Activated CD4-positive, alpha-beta T cell treated with anti-CD3 and anti-CD28 coated beads, Interleukin-2, amount 10 ng/mL, durations not matched to agents 24 days and 14 days (primary cell): ENCODE measurements at places on chromosomes 1 and 21. TPM values are rescaled to one million over a fixed set of nuclear protein-coding genes. Genes with fewer than 3 reads are reported as not detected.

INSRR gene
- total RNA-seq, result 0.68 and 0.71 TPM in 2 replicates

TMEM79 gene
- total RNA-seq, result 8.6 and 9.3 TPM in 2 replicates

ATP8B2 gene
- 49.4 and 49.6 TPM in 2 replicates for total RNA-seq

DNA sequence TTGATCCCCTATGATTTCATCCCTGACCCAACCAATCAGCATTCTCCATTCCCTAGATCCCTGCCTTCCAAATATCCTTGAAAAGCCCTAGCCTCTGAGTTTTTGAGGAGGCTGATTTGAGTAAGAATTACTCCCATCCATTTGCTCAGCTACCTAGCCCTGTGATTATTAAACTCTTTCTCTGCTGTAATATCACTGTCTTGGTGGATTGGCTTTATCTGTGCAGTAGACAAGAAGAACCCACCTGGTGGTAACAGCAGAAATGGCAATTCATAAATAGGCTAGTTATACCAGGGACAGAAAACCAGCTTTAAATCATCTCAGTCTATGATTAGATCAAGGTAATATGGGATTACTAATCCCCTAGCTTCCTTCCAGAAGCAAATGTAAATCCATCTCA, 13.0 kb downstream of the IL20 start:
- no peak for DNase-seq

DNA sequence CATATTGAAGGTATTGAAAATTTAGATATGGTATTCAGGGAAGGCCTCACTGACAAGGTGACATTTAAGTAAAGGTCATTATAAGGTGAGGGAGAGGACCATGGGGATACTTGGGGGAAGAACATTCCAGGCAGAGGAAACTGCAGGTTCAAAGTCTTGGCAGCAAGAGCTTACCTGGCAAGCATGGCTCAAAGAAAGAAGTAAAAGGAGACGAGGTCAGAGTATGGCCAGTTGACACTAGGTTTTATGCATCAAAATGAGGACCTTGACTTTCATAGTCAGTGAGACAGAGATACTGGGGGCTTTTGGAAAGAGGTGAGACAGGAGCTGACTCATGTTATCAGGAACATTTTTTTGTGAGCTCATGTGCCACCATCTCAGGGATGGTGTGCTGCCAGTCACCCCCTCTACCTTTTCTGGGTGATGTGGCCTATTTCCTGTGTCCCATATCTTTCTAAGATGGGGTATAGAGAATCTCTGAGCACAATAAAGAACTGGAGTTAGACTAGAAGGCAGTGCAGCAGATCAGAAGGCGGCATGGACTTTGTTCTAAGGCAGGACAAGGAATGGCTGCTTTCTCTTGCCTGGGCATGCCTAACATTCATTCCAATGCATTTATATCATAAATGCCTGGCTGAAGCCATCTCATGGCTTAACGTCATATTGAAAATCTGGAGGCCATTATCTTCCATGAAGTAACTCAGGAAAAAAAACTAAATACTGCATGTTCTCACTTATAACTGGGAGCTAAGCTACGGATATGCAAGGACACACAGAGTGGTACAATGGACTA, 406.7 kb downstream of the NTNG1 start:
- no peak for DNase-seq

DNA sequence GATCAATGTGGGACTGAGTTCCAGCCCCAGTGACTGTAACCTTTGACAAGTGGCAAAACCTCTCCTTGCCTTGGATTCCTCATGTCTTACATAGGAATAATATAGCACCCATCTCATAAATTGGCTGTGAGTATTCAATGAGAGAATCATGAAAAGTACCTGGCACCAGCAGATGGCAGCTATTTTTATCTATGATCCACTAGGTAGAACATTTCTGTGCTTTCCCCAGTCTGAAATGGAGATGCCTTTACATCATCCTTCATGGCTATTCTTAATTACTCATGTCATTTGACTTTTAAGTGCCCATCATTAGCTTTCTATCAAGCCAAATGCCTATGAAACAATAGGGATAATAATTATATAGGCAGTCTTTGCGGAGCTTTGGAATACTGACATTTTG, 130.1 kb downstream of the TGFB2 start:
- no peak for DNase-seq

- no peak for DNase-seq
Measured at GRCh38 chr1:85615586-85616363, 35.2 kb downstream of the CCN1 start.

DNA sequence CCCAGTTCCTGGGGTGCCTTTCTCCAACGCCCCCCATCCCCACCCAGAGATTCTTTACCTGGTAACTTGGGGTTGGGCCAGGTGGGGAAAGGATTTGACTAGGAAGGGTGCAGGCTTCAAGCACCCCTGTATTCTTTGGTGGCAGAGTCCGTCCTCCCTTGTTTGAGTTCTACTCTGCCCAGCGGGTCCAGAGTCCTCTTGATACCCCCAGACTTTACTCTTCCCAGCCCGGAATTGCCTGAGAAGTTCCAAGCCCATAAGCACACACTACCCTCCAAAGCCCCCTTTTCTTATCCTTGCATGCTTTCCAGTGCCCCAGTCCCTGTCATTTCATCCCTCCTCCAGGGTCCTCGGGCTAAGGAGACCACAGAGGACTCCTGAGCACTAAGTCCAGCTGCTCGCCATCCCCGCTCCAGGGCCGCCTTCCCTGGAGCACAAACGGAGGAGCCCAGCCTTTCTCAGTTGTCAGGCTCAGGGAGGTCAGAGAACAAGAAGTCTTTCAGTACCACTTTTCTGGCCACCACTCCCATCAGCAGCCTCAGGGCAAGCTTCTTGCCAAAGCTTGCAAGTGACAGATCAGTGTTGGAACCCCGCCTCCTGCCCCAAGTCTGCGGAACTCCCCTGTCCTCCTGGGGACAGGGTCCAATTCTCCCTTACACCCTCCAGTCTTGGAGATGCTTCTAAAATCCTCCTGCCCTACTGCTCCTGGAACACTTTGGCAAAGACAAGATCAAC, 12.2 kb downstream of the SLC45A3 start:
- no peak for DNase-seq

DNA sequence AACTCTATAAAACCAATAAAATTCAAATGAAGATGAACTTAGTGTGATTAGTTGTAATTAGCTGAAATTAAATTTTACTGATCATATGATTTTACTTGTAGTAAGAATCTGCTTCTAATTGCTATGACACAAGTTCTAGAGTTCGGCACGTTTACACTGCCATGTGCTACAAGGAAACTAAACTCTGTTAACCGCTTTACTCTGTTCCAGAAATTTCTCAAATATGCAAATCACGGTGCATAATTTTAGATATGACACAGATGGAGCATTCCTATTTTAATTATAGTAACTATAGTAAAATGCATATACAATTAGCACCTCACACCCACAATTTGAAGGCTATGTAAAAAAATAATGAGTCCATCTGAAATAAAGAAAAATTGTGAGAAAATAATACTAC, 14.8 kb downstream of the HEATR1 start:
- no peak for DNase-seq

DNA sequence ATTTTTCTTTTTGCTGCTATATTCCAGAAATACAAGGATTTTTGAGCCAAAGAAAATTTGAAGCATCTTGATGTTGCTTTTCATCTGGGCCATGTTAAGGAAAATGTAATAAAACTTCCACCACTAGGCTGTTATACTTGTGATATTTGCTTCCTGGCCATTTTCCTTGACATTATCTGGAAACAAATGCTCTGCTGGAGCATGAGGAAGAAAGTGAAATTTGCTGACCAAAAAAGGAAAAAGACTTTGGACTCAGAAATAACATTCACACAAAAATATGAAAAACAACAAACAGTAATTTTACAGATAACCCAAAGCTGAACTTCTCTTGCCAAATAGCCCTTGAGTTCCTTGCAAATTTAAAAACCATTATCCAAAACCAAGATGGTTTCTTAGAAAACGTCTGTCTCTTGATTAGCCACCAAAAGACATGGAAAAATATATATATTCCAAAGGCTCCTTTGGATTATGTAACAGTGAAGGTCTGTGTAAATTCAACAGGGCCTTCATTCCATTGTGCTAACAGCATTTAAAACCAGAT, 344.5 kb downstream of the LMX1A start:
- DNase-seq, result no peak

DNA sequence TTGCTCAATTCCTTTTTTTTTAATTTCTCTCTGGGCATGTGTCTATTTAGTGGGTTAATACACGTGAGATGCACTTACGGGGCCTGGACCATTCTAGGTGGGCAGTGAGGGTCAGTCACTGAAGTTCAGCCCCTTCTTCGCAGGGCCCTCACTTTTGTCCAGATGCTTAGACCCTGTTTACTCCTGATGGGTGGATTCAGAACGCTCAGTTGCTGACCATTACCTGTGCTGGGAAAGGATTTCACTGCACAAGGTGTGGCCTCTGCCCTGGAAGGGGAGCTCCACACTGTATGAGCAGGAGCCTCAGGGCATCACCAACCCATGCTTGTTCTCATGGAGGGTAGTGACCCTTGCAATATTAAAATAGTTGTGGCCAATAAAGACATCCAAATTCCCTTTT, 4.5 kb downstream of the PRAMEF12 start:
- DNase-seq, result no peak

- no peak for DNase-seq
Measured at GRCh38 chr1:29752141-29752540, 515.8 kb downstream of the PTPRU start.

DNA sequence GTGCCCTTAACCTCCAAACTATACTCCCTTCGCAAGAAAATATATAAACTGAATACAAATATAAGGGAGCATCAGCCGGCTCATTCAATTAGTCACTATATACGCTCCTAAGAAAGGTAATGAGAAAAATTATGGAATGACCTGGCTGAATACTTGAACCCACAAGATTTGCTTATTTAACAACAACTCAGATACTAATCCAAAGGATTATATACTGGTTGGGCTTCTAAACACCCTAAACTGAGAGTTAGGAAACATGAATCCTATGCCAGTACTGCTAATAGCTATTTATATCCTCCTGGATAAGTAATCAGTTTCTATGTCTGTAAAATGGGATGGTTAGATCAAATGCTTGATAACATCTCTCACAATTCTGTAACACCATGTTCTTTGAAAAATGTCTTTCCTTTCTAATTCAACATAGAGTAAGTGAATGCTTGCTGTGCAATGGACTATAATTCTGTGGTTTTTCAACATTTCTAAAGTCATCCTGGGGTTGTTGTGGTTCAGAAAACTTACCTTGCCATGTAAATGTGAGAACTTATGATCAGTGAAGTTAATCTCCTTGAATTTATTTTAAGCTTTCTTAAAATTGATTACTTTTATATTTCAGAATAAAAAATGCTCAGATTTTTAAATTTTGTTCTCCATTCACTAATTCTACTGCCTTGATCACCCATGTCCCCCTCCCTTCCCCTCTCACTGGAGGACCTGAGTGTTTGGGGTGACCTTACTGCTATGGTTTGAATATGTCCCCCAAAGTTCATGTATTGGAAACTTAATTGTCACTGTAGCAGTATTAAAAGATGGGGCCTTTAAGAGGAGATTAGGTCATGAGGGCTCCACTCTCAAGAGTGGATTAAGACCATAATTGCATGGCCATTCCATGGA, 14.5 kb downstream of the DUSP10 start:
- DNase-seq, result no peak

- no peak for DNase-seq
Measured at GRCh38 chr21:24046829-24047443, 1560.3 kb downstream of the MRPL39 start.

DNA sequence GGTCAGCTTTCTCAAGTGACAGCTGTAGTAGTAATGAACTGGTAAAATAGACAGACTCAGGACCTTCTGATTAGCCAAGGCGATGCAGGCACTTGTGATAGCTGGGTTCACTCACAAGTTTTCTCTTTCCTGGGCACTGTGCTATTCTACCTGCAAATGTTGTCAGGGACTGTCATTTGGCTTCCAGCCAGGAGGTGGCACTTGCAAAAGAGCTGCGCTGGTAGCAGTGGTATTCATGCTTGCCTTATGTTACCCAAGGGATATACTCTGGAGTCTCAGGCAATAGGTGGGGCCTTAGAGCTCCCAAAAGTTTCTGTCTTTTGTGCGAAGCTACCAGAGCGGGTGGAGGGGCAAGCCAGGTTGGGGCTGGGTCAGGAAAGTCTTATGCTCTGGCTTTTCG, 23.5 kb downstream of the IFI44 start:
- DNase-seq, result peak; percentile 70

GRCh38 chr1:160402001-160402795, 1.8 kb downstream of the VANGL2 start:
- DNase-seq, result no peak

GRCh38 chr1:212477680-212478466, 45.2 kb downstream of the NENF start:
- DNase-seq, result peak; percentile 62

- DNase-seq, result no peak
Measured at GRCh38 chr1:1358433-1359271, at the start of gene MXRA8. MXRA8 (minus strand) TSS chr1:1358555; CDS start chr1:1358504, 51 bp downstream.

- DNase-seq, result no peak
Measured at GRCh38 chr21:26225046-26225445, 54.5 kb upstream of the APP start.

GRCh38 chr1:115258302-115258866, 79.7 kb downstream of the NGF start:
- no peak for DNase-seq

- DNase-seq, result no peak
Measured at GRCh38 chr1:48851638-48852037, 74.9 kb upstream of the BEND5 start.

GRCh38 chr1:158563853-158564252, 6.5 kb downstream of the OR6P1 start:
- DNase-seq, result no peak

- DNase-seq, result no peak
Measured at GRCh38 chr1:26187882-26188281, 2.5 kb upstream of the CATSPER4 start.

DNA sequence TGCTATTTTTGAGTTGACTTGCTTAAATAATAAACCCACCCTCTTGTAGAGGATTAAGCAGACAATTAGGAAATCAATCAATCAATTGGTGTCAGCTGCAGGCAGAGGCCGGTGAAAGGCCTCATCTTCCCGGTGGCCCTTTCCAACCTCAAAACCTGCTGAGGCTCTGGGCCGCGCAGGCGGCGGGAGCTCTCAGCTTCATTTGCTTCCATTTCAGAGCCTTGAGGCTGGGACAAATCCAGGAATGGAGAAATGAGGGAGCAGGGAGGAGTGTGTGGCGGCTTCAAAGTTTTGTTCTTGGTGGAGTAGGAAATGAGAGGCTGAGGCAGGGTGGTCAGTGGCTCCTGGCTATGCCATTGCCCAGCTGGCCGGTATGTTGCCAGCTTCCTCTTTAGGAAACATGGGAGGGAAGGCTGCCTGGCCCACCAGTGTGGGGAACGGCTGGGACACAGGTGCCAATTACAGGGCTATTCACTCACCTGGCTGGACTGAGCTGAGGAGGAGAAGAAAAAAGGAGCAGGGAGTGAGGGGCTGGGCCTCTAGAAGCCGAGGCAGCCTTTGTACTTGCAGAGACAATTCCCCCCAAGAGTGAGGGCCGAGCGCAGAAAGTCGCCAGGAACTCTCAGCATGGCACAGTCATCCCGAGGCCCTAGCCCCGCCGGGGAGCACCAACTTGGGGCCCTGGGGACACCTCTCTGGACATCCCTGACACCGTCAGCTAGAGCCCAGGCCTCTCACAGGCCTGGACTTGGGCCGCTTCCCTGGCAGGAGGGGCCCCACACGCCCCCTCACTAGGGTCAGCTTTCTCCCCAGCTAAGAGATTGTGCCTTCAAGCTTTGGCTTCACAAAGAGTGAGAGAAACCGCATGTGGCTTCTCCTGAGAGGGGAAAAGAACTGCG, 4.4 kb downstream of the POU3F1 start:
- DNase-seq, result no peak

GRCh38 chr1:28127617-28128257, 39.3 kb upstream of the EYA3 start:
- DNase-seq, result no peak
